ENCODE measurements at places on chromosomes 6 and 20.

GRCh38 chr20:25066386-25066785, 8.4 kb upstream of the ACSS1 start:
- DNase-seq: no peak

- no peak for DNase-seq
These were observed 115.5 kb downstream of the DLGAP4 start for GRCh38 chr20:36421641-36422040.

- DNase-seq: no peak
These were observed 27.8 kb upstream of the GATA5 start for GRCh38 chr20:62503401-62504178.

GRCh38 chr20:60057866-60058807, 99.9 kb downstream of the CDH26 start:
- no peak for DNase-seq

DNA sequence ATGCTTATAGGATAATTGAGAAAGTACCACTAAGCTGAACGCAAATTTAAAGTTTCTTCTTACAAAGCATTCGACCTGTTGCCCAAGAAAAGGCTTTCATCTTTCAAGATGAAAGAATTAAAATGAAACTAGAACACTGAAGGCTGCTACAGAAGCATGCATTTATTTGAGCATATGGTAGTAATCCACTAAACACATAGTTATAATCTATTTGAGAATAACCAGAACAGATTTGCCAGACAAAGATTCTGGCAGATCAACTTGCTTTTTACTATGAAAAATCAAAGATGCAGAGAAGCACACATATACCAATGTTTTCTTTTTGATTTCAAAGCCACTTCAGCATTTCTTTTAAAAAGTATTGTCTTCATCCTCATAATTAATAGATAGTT, 412.2 kb downstream of the UTRN start:
- no peak for DNase-seq

DNA sequence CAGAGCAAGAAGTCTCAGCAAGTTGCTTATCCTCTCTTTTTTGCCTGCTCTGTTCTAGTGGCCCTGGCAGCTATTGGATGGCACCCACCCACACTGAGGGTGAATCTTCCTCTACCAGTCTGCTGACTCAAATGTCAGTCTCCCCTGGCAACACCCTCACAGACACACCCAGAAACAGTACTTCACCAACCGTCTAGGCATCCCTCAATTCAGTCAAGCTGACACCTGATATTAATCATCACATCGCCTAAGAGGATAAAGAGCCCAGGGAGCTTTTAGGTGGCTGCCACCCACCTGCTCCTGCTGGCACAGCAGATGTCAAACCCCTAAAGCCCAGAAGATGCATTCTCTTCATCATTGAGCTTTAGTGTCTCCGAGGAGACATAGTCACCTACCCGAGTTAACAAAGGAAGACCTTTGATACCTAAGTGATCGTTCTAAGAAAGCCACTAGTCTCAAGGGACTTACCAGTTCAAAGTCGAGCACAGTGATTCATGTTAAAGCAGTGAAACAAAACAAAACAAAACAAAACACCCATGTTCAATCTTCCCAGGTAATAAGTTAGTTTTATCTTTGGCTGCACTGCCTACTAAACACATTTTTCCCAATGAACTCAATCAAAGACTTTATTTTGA, 97.7 kb upstream of the KCNQ5 start:
- DNase-seq: peak; percentile 31

DNA sequence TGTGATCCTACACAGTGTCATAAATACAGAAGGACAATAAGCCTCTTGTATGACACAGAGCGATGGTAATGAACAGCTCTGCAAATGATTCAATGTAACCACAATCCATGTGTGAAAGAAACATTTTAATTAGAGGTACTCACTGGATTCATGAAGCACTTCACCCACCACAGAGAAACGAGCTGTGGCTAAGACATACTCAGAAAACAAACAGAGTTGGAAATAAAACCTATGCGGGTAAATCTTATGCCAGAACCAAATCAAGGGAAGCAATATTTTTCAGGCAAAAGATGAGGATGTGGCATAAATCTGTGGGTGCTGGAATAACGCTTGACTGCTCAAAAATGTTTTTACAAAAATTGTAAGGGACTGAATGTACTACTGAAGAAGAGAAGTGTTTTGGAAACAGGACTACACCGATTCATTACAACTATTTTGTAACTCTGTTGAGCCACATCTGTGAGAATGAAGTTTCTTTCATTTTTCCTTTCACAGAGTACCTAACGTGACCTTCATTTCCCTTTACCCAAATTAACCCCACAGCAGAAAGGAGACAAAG, 112.1 kb downstream of the WDR27 start:
- no peak for DNase-seq

DNA sequence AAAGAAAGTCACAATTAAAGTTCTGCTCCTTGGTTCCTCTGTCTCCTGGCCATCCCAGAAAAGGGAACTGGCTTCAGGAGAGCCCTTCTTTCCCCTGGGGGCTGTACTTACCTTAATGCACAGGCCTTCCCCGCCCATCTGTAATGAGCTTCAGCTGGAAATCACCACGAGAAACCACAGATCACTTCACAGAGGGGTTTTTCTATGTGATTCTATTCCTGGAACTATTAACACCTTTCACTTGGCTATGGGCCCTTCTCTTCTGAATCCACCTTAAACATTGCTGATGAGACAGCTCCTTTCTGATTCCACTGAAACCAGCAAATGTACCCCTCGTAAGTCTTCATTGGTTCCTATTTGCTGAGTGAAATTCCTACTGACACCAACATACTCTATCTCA, 80.7 kb downstream of the FOXF2 start:
- DNase-seq: no peak

DNA sequence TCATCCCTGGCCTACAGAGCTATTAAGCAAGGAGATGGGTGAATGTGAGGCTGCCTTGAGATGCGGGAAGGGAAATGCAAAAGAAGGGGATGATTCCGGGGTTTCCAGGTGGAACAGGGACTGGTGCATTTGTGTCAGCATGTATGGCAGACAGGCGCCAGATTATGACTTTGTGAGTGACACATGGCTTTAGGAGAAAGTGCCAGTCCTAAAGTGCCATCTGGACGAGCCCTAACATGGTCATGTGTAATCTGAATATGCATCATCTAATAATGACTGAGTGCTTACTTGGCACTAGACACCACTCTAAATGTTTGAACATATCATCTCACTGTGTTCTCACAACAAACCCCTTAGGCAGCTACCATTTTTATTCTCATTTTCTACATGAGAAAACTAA, 195.0 kb upstream of the TSHZ2 start:
- DNase-seq: no peak

GRCh38 chr6:124022641-124023040, 219.0 kb downstream of the NKAIN2 start:
- DNase-seq: no peak

DNA sequence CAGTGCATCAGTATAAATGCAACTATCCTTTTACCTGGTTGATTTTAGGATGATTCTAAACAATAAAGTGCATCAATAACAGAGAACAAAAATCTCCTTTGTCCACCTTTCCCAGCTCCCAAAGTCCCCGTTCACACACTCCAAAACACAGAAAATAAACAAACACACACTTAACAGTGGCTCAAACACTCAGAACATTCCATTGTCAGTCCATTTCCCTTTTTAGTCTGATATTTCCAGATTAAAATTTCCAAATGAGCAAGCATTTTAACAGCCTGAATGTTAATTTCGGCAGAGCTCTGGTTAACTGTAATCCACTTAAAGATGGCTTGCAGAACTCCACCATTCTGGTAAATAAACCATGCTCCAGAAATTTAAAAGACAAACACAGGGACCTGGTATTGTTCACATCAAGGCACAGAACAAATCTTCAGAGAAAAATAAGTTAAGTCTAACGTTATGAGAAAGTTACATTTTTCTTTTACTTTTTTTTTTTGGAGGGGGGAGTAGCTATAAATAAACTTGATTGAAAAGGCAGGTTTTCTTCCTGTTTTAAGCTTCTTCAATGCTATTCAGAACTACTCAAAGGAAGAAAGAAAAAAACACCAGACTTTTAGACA, 100.8 kb downstream of the DST start:
- DNase-seq: no peak

DNA sequence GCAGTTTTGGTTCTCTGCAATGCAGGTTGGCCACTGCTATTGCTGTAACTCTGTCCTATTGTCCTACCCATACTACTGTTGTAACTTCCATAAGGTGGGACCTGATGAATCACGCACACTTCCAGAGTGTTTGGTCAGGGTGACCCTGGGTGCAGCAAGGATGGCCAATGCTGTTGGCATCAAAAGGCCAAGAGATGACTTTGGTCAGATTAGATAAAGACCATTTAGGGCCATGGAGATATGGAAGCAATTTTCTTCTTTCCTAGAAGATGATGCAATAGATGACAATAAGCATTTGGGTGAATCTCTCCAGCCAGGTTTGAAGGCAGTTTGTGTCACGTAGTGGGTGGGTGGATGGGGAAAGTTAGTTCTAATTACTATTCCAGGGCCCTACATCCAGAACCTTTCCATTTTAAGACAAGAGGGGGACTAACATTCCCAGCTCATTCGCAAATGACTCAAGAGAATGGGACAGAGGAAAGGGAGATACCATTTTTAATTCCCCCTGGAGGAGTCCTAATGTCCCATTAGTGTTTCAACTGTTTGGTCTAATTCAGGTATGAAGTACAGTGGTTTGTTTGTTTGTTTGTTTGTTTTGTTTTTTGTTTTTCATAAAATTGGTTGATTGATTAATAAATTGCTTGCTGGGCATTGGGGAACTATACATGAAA, 35.6 kb downstream of the KLHL31 start:
- DNase-seq: no peak

DNA sequence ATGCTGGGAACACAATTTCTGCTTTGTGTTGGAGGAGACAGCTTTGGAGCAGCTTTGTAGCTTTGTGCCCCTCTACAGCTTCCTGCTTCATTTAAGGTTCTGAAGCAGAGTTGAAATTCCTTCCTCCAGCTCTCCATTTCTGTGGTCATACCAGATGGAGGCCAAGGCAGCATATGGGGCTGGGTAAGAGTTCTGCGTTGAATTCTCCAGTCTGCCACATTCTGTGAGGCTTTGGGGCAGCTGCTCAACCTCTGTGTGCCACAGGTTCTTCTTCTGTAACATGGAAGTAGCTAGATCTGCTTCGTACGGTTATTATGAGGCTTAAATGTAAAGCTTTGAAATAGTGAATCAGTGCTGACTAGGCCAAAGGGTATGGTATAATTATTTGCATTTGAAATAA, 2.9 kb upstream of the TRIM26 start:
- no peak for DNase-seq

DNA sequence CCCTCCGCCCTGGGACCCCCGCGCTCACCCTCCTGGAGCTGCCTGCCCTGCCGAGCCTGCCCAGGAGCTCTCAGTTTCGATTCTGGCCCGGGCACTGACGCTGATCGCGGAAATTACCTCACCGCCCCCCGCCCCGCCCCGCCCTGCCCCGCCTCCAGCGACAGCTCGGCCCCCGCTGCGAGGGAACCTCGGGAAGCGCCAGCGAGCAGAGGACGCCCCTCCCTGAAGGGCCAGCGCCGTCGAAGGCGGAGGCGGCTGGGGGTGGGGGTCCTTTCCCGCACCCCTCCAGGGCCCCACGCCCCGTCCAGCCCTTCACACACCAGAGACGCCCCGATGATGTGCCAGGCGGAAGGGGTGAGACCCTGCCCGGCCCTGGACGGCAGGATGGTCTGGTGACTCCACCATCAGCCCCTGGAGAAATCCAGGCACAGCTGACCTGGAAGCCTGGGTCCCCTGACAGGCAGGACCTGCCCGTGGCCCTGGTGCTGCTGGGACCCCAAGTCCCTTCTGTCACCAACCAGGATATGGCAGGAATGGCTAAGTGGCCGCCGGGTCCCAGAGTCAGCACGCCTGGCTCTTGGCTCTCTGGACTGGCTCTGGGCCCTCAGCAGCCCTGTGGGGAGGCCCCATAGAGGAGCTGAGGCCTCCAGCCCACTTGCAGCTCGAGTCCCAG, at the start of gene HELZ2:
Gene HELZ2 (minus strand): TSS at position 84 of the 673 bp plus-strand sequence. CDS start 1,854 bp downstream, outside the sequence.
- peak; percentile 34 for DNase-seq

Data from NCI-H2081 (cell line).